Activated gamma-delta T cell treated with anti-CD3 and anti-CD28 coated beads, Interleukin-2, amount 50 U/mL, for 16 hours (primary cell): ENCODE measurements at places on chromosomes 4 and X.

DNA sequence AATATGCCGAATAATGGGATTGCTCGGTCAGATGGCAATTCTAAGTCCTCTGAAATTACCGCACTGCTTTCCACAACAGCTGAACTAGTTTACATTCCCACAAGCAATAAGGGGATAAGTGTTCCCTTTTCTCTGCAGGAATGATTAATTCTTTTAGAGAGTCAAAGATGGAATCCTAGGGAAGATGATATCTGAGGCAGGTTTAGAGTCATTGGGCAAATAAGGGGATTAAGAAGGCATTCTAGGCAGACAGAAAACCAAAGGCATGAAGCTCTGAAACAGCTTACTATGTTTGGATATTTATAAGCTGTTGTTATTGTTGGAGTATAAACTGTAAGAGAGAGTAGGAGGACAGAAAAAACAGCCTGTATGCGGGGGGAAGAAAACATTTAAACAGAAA, 85.7 kb downstream of the TET2 start:
- DNase-seq = no peak

DNA sequence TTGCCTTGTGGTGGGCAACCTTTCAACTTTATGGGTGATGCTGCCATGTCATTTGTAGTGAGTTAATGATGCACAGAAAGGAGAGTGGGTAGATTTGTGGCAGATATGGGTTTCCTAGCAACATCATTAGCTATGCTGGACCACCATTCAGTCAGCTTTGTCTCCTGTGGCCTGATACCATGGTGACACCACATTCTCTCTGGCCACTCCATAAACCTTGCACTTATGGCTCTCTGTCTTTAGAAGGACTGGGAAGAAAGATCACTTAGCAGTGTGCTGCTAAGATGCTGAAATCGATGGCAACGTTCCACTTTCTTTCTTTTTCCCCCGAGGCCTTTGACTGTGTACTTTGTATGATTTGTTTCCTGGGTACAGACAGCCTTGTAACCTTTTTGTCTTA, 95.0 kb upstream of the SOX3 start:
- no peak for DNase-seq

DNA sequence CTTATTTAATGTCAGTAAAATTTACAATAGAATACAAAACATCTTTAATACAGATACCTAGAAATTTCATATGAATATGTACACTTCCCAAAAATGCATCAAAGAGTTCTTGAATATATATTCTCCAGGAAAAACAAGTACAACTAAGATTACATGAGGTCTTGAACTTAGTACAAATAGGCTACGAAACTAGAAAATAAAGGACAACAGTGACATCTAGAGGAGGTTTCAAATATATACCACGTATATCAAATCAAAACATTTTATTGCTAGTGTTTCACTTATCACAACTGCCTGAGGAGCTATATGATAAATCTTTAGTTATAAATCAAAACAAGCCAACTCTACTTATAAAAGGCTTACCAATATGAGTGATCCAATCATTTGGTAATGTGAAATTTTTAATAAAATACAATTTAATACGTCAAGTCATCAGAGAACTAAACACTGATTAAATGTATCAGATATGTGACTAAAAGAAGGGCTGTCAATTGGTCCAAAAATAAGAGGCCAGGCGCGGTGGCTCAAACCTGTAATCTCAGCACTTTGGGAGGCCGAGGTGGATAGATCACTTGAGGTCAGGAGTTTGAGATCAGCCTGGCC, 36.6 kb downstream of the ANAPC10 start:
- no peak for DNase-seq

DNA sequence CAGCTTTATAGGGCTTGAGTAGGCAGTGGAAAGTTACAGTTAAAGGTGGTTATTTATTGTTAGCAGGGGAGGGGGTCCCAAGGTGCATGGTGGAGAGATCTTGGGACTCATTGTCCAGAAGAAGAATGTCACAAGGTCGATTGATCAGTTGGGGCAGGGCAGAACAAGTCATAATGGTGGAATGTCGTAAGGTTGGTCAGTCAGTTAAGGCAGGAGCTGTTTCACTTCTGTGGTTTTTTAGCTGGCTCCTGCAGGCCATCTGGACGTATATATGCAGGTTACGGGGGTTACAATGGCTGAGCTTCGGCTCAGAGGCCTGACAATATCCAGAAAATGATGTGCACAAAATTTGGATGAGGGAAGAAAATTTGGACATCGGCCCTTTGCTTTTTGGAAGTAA, 7.1 kb downstream of the OFD1 start:
- no peak for DNase-seq

DNA sequence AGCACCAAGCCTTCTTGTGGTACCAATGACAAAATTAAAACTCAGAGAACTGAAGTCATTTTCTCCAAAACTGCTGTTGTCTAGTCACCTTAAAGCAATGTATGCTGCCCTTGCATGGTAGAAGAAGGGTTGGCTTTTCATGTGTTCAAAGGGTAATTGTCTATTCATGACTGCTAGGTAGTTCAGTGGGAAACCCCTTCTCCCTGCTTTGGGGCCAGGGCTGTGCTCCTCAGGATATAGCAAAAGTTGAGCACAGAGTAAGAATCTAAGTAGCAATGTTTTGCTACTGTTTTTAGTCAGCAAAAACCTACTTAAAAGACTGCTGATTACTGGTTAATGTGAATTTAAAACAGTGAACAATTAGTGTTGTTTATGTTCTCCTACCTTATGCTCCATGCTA, 30.8 kb upstream of the FAM9B start:
- no peak for DNase-seq

- DNase-seq = no peak
Observed at GRCh38 chr4:154164931-154165839, 326.4 kb downstream of the DCHS2 start.

DNA sequence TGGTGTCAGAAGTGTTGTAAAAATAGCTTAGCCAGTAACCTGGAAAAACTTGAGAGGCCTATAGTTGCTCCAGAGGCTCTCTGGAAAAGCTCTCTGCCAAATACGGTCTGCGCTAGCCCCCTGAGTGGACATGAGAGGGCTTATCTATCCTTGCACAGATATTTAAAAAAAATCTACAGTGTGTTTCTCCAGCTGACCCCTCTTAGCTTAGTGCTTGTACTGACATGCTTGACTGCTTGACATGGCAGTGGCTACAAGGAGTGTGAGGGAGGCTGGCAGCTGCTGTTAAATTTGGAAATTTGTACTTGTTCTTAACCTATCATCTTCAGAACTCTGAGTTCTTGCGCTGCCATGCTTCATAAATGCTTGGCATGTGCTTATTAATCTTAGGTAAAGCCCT, 229.2 kb downstream of the RBMX2 start:
- no peak for DNase-seq

DNA sequence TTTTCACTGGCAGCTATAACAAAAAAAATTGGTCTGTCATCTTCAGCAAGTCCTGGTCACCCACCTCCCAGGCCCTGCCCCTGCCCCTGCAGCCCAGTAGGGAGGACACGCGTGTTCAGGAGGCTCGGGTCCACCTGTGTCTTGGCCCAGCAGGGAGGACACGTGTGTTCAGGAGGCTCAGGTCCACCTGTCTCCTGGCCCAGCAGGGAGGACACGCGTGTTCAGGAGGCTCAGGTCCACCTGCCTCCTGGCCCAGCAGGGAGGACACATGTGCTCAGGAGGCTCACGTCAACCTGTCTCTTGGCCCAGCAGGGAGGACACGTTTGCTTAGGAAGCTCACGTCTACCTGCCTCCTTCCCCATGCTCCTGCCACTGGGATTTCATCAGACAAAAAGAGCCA, 44.9 kb downstream of the HTT-AS start:
- no peak for DNase-seq

GRCh38 chr4:153084980-153085630, 119.1 kb upstream of the TRIM2 start:
- DNase-seq = peak; percentile 80

- DNase-seq = no peak
Observed at GRCh38 chr4:158010361-158010760, 162.5 kb downstream of the GASK1B start.

GRCh38 chrX:136674270-136674985, 26.5 kb downstream of the CD40LG start:
- no peak for DNase-seq

DNA sequence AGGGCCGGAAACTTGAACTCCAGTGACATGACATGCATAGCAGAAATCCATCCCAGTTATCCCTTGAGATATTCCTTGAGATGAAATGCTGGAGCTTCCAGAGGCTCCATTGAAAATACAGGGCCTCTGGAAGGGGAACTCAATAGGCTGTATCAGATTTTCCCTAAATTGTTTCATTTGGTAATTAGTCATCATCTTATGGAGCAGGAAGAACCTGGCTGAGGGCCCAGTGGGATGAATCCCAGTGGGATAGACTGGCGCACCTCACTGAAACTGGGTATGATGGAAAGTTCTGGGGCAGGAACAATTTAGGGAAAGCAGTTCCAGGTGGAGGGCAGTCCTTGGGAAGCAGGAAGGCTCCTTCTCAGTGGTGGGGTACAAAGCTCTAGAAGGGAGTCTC, 307.8 kb upstream of the DIPK2B start:
- no peak for DNase-seq

DNA sequence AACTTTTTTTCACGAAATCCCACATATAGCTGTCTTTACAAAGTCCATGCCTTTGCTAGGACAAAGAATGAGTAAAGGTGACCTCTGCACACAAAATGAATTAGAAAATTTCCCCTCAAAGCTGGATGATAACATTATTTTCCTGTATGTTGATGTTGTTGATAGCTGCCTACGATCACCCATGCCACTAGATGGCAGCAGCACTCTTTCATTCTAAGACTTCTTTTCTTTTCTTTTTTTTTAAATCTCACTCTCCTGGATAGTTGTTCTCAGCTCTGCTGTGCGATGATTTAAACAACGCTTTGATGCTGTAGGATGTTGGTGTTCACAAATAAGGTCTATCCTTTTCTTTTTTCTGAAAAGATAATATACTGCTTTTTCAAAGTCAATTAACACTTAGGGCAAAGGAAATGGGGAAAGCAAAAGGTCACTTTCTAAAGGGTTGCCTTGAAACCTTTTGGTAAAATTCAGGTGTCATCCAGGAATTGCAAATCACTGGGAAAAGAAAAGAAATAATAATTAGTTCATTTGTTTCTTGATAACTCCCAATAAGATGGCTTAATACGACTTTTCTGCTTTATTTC, 266.8 kb downstream of the C4orf33 start:
- DNase-seq = peak; percentile 2

DNA sequence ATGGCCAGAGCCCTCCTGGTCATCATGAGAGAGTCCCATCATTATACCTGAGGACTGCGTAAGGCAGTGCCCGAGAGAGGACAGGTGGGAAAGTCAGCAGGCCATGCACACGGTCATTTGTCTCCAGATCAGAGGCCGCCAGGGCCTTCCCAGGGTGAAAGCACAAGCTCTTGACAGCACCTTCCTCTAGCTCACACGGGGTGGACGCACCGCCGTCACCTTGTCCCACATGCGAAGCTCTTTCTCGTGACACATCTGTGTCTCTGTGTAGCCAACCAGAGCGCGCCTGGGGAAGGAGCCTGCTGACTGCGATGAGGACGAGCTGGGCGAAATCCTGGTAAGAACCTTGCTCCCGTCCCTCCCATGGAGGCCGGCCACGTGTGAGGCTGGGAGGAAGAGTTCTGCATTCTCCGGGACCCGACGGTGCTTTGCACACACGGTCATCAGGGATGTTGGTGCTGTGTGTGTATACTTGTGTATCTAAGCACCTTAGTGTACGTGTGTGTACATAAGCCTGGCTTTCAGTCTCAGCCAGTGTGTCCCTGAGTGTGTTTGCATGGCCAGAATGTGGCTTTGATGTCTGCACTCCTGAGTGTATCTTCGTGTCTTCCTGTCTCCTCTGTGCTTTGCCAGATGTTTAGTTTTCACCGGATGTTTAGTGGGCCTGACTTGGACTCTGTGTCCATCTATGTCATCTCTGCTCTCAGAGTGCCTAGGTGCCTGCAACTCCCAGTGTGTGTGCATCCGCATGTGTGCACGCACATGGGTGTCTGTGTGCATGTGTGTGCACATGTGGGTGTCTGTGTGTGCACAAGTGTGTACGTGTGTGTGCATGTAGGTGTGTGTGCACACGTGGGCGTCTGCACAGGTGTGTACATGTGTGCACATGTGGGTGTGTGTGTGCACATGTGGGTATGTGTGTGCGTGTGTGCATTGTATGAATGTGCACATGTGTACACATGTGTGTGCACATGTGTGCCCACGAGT, 15.1 kb downstream of the ATP5ME start:
- DNase-seq = no peak

- no peak for DNase-seq
Observed at GRCh38 chrX:44891642-44892041, 18.7 kb downstream of the KDM6A start.

DNA sequence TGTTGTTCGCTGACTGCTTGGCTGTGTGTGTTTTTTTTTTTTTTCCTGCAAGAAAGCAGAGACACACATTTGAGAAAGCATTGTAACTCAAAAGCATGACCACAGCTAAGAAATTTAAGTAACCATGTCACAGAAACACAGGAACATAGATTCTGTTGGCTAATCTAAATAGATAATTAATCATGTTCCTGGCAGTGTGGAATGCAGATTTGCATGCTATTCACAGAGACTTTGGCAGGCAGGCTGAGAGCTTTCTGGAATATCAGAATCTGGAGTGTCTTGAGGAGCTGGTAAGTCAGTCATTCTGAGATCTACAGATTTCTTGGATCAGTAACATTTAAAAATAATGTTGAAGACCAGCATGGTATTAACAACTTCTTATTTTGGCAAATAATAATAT, 33.2 kb upstream of the SMS start:
- no peak for DNase-seq

DNA sequence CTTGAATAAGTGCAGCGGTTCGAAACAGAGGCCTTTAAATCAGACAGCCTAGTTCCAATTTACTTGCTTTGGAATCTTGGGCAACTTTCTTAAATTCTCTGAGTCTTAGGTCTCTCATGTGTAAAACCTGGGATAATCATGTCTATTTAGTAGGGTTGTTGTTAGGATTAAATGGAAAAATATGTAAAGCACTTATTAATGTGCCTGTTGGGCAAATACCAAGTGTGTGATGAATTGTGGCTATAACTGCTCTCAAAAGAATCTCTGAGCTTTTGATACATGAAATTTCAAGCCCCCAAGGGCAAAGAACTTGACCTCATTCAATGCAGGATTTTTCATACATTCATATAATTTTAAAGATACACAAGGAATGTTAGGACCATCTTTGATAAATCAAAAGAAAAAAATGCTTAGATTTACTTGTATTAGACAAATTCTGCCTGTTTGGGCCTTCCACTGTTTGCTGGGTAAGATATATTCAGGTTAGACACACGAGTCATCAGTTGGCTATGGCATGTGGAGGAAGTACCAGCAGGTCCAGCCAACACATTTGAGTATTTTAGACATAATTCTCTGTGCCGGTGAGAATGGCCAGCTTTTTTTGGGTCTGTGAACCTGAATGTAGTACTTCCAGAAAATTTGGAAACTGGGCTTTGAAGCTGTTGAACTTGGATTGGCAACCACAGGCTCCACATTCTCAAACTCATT, 241.4 kb upstream of the CNKSR2 start:
- DNase-seq = no peak
